ENCODE measurements at places on chromosomes 5 and 9.

- no peak for DNase-seq
Measured at GRCh38 chr5:118578093-118578492, 410.3 kb downstream of the DTWD2 start.

DNA sequence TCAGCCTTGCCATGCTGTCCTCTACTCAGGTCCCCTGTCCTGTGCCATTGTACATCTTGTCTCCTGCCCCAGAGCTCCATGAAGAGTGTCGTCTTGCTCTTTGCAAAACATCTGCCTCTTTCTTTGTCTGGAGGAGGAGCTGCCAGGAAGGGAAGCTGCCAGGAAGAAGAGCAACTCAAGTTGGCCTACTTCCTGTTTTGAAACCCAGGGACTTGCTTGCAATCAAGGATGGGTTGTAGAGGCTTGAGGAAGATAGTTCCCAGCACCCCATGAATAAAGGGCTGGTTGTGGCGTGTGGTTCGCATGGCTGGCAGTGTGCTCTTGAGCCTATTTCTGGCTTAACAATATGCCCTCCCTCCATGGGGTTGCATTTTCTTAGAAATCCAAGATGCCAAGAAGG is 53.0 kb upstream of the CPEB4 start:
- no peak for DNase-seq

DNA sequence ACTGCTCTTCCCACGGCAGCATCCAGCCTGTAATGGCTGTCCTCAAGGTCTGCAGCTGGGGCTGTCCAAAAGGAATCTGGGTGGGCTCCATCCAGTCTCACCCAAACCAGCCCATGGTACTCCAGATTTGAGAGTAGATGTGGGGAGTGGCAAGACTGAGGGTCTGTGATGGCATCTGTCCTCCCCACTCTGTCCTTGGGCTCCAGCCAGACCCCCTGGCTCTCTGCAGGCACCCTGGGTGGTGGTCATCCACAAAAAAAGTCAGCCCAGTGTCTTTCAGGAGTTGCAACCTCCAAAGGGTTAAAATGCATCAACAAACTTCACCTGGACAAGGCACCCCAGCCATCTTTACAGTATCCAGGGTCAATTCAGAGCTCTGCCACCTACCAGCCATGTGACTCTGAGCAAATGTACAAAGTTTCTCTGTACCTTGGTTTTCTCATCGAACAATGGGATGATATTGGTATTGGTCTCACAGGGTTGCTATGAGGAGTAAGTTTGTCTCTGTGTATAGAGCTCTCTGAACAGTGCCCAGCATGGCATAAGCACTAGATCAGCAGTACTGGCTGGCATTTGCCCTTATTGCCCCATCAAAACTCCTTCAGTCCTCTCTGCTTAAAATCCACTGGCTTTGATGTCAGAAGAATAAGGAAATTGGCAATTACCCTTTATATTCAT is 7.3 kb upstream of the S1PR3 start:
- DNase-seq, result no peak

- no peak for DNase-seq
Measured at GRCh38 chr5:40384782-40385390, 294.8 kb upstream of the PTGER4 start.

DNA sequence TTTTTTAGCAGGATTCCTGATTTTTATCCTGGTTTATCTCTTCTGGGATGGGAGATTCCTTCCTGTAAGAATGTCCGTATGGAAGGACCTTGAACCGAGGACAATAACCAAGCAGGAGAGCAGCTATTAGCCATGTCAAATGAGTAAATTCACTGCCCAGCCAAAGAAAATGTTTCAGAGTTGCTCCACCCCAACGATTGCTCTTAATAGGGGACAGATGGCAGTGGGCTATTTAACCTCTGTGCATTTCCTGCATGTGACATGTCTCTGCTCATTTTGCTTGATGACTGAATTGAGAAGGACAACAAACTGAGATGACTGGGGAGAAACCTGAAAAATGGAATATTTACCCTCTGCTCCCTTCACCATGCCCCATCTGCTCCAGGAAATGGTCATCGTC is 479.9 kb upstream of the ZNF462 start:
- DNase-seq, result no peak

All from stimulated activated CD4-positive, alpha-beta T cell treated with anti-CD3 and anti-CD28 coated beads, Interleukin-12 subunit alpha, Interleukin-12 subunit beta, amount 100 ng/mL, for 48 hours (primary cell).